ENCODE measurements at places on chromosomes 4 and X. TPM values are rescaled to one million over a fixed set of nuclear protein-coding genes. Genes with fewer than 3 reads are reported as not detected.

The CNKSR2 gene
- 4.4 TPM for total RNA-seq

The ATOH1 gene
- total RNA-seq = not detected

The GATA1 gene
- 0.22 TPM for total RNA-seq

The BCAP31 gene
- total RNA-seq = 94.1 TPM

DNA sequence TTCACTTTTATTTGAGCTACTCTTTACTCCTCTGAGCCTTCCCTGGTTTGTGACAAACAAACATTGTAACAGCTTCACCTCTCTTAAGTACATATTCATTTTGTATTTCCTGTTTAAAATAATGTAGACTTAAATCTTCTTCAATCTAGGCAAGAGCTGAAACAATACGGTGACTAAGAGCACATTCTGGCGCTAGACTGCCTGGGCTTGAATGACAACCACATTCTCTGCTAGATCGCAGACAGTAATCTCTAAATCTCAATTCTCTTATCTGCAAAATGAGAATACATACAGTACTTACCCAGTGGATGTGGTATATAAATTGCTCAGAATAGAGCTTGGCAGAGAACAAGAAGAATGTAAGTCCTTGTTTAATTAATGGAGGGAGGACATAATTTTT is 144.8 kb downstream of the ARAP2 start:
- DNase-seq = no peak

GRCh38 chr4:8643986-8644385 is 51.4 kb downstream of the CPZ start:
- DNase-seq = no peak

- peak; percentile 25 for DNase-seq
Measured at GRCh38 chr4:74230902-74231499, 73.1 kb downstream of the MTHFD2L start.

DNA sequence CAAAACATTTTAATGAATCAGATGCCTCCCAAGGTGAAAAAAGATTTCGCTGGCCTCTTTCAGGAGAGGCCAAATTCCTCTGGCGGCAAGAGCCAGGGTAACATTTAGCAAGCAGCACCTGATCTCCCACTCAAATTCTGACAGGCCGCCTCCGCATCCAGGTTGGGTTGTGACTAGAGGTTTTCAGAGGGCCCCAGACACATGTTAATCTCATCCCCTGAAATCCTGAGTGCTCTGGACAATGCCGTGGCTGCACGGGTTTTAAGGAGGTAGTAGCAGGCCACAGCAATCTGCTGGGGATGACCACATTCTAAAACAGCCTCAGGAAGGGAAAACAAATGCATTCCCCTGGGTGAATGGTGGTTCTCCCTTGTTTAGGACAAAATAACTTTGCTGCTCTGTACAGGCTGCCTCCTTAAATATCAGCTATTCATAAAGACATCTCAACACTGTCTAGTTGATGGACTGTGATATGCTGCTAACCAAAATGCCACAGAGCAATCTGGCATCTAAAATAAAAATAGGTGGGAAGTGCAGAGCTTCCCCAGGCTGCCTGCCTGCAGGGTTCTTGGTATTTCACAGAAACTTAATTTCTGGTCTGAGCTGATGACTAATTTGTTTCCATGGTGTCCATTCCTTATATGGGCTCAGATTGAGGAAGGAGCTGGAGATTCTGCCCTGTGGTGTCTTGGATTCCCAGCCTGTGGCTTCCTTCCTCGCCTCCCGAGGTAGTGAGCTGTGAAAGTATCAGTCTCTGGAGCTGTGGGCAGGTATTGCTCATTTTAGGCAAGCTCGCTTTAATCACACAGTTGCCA is 202.0 kb downstream of the DCLK2 start:
- no peak for DNase-seq

GRCh38 chr4:2281575-2282343 is 19.9 kb upstream of the MXD4 start:
- DNase-seq = peak; percentile 82

- DNase-seq = no peak
Measured at GRCh38 chr4:35461931-35462659, 782.2 kb downstream of the ARAP2 start.

GRCh38 chrX:7926501-7926900 is 712 bp downstream of the PNPLA4 start:
- DNase-seq = no peak

DNA sequence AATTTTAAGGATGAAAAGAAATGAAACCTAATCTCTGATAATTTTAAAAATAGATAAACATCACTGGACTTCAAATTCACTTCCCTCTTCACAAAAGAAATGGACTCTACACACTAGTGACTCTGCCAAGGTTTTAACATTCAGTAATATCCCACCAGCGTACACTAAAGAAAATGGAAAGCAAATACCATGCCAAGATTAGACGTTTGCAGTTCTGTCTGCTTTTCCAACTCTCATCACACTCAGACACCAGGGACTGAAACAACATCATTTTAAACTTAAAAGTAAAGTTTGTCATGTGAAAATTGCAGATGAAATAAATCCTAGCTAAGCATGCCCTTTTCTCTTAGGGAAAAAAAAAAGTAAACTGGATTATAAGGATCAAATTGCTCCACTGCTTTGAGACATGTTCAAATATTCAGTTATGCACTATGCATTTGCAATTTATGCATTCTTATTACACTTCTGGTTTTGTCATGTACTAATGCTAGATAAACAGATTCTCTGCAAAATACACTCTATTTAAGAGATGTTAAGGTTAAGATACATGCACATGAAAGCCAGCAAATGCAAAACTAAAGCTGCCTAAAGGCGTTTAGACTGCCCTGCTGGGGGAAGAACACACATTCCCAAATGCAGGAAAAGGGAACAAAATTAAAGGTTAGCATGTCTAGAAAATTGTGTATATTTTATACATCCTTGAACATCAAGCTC is 534.4 kb upstream of the EPHA5 start:
- no peak for DNase-seq
